ENCODE measurements at places on chromosomes 6 and 20. TPM values are rescaled to one million over a fixed set of nuclear protein-coding genes. Genes with fewer than 3 reads are reported as not detected.

DNA sequence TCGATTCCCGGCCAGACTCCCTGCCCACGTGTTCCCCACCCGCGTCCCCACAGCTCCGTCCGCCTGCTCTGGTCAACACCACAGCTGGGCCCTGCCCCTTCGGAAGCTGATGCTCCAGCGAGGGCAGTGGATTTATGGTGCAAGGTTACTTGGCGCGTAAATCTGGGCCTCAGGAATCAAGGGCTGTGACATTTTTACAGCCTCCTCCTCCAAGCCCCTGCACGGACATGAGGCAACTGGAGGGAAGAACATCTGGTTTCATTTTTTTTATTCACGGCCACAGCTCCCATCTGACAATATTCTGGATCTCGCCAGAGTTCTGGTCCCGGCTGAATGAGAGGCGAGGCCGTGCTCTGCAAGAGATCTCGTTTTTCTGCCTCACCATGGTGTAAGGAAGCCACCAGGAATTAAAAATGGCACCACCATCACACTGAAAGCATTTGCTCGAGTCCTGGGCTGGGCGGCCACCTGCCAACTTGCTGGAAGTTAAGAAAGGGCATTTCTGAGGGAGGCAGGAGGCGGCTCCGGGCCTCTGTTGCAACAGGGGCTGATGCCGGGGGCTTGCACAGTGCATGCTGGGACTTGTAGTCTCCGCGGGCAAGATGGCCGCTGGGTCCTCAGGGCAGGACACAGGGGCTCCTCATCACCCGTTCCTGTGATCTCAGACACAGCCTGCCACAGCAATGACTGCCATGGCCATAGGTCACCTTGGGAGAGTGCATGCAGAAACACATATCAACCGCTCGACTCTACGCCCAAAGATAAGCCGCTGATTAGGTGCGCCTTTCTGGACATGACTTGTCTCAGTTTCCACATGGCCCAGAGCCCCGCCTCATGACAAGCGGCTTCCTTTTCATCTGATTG is 148.5 kb downstream of the LY86 start:
- no peak for DNase-seq

The LTV1 gene
- total RNA-seq = 29.8 TPM

DNA sequence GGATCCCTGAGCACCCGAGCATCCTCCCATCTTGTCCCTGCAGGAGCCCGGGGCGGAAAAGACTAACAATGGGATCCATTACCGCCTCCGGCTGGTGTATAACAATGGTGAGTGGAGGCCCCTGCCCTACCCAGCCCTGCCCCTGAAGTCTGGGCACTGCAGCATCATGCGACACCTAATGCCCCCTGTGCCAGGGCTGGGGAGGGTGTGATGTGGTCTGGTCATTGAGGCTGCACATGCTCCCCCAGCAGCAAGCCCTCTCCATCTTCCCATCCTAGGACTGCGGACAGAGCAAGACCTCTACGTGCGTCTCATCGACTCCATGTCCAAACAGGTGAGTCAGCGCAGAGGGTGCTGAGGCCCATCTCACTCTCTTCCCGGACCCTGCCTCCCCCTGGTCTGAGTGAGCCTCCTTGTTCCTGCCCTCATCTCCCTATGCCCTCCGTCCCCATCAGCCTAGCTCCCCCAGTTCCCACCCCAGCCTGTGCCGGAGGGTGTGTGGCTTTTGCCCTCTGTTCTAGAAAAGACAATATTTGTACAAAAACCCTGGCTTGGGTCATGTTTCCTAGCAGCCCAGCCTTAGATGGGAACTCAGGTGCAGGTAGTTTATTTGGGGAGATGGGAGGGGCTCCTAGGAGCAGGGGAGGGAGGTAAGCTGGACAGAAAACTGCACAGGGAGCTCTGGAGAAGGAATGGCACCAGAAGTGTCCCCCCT is 13.5 kb downstream of the EBF4 start:
- DNase-seq = no peak

DNA sequence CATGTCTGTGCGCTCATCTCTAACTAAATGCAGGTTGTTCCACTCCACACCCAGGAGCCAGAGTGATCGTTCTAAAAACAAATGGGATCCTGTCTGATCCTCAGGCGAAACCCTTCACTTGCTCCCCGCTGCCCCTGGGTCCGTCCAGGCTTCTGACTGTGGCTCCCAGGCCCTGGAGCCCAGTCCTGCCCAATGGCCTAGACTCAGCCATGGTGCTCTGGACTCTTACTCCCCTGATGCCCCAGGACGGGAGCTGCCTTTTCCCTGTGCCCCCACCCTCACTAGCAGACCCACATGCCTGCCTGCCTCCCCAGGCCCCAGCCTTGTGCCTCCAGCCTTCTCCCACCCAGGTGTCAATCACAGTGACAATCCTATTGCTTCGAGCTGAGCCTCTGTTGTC is 256.7 kb downstream of the BMP7 start:
- no peak for DNase-seq

- DNase-seq = no peak
Measured at GRCh38 chr6:3749067-3749841, 2.3 kb downstream of the PXDC1 start.

DNA sequence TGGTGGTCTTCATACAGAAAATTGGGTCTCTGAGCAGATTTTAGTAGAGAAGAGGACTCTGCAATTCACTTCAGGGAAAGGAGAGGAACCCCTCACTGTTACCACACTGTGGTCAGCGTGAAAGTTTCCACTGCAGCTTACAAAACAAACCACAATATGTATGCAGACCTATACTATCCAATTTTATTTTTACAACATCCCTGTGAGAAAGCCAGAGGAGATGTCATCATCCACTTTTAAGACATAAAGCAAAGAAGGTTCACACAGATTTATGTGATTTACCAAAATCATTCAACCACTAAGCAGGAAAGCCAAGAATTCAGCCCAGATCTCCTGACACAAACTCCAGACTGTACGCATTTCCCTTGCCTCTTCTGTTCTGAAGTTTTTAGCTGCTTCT is 442.4 kb downstream of the FRK start:
- DNase-seq = no peak

The HSPA1A gene
- 46.7 TPM for total RNA-seq

The ARMC2 gene
- 3.1 TPM for total RNA-seq

The NDUFAF5 gene
- 37.5 TPM for total RNA-seq

All from NCI-H460 (cell line).